ENCODE measurements at places on chromosomes 2 and 18. TPM values are rescaled to one million over a fixed set of nuclear protein-coding genes. Genes with fewer than 3 reads are reported as not detected.

GRCh38 chr2:59288771-59289170 lies 1047.6 kb upstream of the FANCL start:
- H3K27ac ChIP-seq: no peak overlapping the region
- no peak overlapping the region for H3K4me3 ChIP-seq
- no peaks in the 10 kb centered on the region for H3K27me3 ChIP-seq
- no peak for DNase-seq

DNA sequence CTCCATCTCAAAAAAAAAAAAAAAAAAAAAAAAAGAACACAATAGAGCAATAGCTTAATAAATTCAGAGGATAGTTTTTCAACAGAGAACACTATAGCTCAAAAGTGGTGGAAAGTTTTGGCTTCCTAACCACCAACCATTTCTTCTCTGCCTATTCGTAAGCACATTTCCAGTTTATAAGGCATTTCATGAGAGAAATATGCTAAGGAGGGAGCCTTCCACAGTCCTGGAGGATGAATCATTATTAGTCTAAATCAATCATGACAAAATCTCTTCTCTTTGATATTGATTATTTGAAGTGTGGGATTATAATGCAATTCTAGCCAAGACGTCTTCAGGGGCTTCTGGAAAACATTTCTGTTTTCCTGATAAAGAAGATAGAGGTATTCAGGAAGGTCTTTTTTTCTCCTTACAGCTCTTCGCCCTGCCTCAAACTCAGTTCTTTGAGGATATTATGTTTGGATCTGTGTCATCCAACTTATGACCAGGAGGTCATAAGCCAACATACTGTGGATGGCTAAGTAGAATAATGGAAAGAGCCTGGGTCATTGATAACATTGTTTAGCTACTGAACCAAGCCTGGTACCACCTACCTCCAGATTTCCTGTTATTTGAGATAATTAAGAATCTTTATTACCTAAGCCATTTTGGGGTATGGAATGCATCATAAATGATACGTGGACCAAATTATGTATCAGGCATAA lies 207.3 kb downstream of the TRIB2 start:
- no peak overlapping the region for H3K4me3 ChIP-seq
- H3K36me3 ChIP-seq: no peaks in the 10 kb centered on the region
- peaks cover 7% of the 10 kb centered on the region for H3K27me3 ChIP-seq
- no peak overlapping the region for H3K27ac ChIP-seq

DNA sequence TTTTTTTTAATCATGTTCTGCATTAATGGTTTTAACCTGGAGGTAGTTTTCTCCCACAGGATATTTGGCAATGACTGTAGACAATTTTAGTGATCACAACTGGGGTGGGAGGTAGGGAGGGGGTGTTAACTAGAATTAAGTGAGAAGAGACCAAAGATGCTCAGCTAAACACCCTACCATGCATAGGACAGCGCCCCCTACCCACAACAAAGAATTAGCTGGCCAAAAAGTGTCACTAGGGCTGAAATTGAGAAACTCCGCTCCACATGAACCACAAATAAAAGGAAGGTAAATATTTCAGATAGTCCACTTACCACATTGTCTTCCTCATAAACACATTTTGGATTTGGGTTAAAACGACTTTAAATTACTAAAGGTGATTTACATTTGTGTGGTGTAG lies 942.6 kb downstream of the SUCLG1 start:
- no peak for DNase-seq
- peaks cover 3% of the 10 kb centered on the region for H3K36me3 ChIP-seq
- no peaks in the 10 kb centered on the region for H3K27me3 ChIP-seq
- H3K4me3 ChIP-seq: no peak overlapping the region
- no peak overlapping the region for H3K27ac ChIP-seq

DNA sequence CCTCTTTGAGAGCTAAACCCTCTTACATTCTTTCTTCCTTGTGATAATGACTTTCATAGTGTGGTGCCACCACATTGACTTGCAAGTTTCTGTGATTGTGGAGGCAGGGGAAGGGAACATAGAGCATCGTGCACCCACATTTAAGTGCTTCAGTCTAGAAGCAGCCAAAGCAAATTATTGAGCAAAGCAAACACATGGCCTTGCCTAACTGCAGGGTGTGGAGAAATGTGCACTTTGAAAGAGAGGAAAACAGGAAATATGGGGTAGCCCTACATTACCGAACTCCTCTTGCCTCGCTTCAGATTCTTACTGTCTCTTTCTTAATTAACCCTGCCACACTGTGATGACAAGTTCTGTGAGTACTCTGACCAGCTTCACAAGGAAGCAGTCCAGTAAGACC lies 814.6 kb downstream of the SLC4A3 start:
- H3K4me3 ChIP-seq: no peak overlapping the region
- DNase-seq: no peak
- no peak overlapping the region for H3K27ac ChIP-seq
- no peaks in the 10 kb centered on the region for H3K36me3 ChIP-seq
- no peaks in the 10 kb centered on the region for H3K4me1 ChIP-seq

The GRHL1 gene
- 1.1 TPM for total RNA-seq

The DNAJC5G gene
- total RNA-seq: not detected

Data from activated T-cell treated with anti-CD3 and anti-CD28 coated beads, Interleukin-2, amount 50 U/mL, for 72 hours (primary cell).